ENCODE measurements at places on chromosomes 4 and X. TPM values are rescaled to one million over a fixed set of nuclear protein-coding genes. Genes with fewer than 3 reads are reported as not detected.

- DNase-seq = no peak
Observed at GRCh38 chr4:39873823-39874222, 103.9 kb downstream of the PDS5A start.

DNA sequence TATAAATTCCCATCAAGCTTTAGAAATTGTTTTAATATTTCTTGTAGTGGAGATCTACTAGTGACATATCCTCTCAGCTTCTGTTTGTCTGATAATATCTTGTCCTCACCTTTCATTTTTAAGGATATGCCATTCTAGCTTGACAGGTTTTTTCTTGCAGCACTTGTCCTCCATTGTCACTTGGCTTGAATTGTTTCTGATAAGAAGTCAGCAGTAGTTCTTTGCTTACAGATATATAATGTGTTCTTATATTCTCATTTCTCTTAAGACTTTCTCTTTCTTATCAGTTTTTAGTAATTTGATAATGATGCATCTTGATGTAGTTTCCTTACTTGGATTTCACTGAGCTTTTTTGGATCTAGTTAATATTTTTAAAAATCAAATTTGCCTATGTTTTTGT lies 120.6 kb upstream of the NUDT6 start:
- no peak for DNase-seq

DNA sequence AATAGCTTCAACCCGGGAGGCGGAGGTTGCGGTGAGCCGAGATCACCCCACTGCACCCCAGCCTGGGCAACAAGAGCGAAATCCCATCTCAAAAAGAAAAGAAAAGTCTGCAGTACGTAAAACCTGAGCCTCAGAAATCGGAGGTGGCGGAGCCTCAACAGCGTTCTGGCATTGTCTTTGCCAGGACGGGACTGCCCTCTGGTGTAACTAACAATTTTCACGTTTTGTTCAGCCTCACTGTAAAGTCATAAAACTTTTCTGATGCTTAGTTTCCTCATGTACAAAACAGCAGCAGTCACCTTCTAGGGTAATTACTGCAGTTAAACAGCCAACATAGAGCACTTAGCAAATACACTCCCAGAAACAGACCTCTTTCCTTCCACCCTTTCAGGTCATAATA lies 121.7 kb downstream of the RBM47 start:
- DNase-seq = no peak

GRCh38 chr4:36511785-36512184 lies 230.4 kb downstream of the DTHD1 start:
- no peak for DNase-seq

ENPEP gene
- 0.78 TPM for total RNA-seq

GRCh38 chrX:104712515-104712914 lies 146.5 kb downstream of the IL1RAPL2 start:
- no peak for DNase-seq

- no peak for DNase-seq
Observed at GRCh38 chr4:179695175-179695574, 2252.9 kb upstream of the AGA start.

DNA sequence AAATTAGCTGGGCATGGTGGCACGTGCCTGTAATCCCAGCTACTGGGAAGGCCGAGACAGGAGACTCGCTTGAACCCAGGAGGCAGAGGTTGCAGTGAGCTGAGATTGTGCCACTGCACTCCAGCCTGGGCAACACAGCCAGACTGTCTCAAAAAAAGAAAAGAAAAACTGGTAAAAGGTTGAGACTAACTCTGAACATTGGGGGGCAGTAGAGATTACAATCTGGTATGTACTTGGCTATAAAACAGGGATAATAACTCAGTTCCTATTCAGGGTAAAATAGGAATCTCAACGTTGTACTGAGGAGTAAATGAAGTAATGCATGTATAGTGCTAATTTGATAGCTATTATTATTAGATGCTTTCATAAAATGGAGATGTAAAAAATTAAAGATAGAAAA lies 12.5 kb upstream of the KLF8 start:
- no peak for DNase-seq

DNA sequence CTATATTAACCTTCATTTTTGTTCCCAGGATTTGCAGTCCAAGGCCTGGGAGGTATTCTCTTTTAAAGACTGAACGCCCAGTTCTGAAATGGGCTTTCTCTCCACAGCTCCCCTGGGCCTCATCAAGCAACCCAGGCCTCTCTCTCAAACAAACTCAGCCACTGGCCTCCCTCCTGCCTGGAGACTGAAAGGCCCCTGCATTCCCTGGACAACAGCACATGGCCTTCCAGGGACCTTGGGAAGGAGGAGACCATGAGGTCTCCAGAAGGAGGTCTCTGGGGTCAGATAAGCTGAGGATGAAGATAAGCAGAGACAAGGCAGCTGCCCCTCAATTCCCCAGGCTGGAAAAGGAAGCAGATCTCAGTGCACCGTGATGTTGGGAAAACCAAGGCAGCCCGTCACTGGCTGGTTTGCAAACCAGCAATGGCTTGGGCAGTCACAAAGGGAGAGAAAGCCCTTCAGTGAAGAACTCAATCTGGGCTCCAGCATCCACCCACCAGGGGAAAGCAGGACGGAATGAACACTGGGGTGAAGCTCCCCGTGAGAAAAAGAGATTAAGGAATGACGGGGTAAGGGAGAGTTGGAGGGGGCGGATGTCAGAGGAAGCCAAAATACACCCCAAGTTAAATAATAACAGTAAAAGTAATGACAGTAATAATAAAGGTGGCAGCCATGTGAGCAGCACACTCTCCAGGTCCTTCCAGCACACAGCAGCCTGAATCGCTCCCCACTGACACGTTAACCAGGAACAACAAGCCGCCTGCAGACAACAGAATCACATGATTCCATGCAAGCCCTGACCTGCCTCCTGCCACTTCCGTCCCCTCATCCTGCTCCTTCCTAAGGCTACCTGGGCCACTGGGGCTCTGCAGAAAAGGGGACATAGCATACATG lies 22.3 kb downstream of the AMOT start:
- DNase-seq = no peak

DNA sequence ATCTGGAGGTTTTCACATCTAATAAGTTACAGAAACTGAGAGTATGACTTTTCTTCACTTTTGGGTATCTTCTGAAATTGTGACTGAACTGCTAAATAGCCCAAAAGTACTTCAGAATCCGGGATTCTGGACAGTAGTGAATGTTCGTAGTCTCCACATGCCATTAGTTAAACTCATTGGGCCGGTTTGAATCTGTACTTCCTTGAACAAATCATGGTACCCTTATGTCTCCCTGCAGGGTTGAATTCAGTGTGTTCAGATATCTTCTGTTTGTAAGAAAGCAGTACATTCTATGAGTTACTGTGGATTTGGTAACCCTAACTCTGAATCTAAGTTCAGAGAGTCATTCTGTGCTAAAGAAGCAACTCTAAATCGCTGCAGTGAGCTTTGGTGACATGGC lies 33.6 kb downstream of the FAM193A start:
- no peak for DNase-seq

DNA sequence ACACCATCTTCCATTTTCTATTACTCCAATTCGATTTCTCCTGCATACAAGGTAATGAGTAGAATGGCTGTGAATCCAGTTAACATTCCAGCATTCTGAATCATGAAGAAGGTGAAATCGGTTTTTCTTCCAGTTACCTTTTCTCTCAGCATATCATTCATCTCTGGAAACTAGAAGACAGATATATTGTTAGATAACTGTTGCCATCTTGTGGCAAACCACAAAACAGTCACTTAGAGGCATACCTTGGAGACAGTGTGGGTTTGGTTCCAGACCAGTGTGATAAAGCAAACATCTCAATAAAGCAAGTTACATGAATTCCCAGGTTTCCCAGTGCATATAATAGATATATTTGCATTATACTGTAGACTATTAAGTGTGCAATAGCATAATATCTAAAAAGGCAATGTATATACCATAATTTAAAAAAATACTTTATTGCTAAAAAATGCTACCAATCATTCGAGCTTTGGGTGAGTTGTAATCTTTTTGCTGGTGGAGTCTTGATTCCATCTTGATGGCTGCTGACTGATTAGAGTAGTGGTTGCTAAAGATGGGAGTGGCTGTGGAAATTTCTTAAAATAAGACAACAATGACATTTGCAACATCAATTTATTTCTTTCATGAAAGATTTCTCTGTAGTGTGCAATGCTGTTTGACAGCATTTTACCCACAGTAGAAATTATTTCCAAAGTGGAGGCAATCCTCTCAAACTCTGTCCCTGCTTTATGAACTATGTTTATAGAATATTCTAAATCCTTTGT lies 82.1 kb downstream of the SLC39A8 start:
- no peak for DNase-seq

DNA sequence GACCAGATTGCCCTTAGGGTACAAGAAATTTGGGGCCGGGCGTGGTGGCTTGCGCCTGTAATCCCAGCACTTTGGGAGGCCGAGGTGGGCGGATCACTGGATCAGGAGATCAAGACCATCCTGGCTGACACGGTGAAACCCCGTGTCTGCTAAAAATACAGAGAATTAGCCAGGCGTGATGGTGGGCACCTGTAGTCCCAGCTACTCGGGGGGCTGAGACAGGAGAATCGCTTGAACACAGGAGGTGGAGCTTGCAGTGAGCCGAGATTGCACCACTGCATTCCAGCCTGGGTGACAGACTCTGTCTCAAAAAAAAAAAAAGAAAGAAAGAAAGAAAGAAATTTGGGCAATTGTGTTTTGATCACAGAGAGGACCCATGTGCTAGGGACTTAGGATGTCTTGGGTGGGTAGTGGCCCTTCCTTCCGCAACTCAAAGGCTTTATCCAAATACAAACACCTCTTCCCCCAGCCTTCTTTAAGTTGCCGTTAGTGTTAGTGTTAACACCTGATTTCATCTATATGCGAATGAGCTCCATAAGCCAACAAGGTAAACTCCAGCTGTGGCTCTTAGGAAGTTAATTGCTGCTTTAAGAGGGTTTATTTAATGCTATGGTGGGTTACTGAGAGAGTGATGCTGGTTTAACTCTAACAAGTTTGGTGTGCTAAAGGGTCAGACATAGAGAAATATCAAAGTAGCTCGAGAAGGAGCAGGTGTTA lies 8.6 kb upstream of the CCDC110 start:
- DNase-seq = no peak

AFP gene
- 0.62 TPM for total RNA-seq

- DNase-seq = no peak
Observed at GRCh38 chr4:14952352-14952751, 49.9 kb upstream of the CPEB2 start.

- no peak for DNase-seq
Observed at GRCh38 chrX:102077426-102077825, 48.1 kb upstream of the TCEAL2 start.

DNA sequence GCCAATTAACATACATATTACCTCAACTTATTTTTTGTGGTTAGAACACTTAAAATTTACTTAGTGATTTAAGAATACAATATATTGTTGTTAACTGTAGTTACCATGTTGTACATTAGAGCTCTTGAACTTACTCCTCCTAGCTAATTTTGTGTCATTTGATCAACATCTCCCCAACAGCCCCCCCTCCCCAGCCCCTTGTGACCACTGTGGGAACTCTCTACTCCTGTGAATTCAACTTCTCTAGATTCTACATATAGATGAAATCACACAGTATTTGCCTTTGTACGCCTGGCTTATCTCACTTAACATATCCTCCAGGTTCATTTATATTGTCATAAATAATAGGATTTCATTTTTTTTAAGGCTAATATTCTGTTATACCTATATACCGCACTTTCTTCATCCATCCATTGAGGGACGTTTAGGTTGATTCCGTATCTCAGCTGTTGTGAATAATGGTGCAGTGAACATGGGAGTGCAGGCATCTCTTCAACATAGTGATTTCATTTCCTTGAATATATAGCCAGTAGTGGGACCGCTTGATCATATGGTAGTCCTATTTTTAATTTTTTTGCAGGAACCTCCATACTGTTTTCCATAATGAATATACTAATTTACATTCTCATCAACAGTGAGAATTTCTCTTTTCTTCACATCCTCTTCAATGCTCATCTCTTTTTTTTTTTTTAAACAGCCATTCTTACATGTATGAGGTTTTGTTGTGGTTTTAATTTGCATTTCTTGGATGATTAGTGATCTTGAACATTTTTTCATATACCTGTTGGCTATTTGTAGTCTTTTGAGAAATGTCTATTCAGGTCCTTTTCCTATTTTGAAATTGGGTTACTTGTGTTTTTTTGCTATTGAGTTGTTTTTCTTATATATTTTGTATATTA lies 66.8 kb downstream of the RAPGEF2 start:
- DNase-seq = no peak

GRCh38 chrX:118751950-118752783 lies 24.8 kb downstream of the IL13RA1 start:
- no peak for DNase-seq

VSIG1 gene
- not detected for total RNA-seq

IL21 gene
- total RNA-seq = not detected

GRCh38 chr4:113810906-113811305 lies 49.4 kb upstream of the CAMK2D start:
- no peak for DNase-seq

DNA sequence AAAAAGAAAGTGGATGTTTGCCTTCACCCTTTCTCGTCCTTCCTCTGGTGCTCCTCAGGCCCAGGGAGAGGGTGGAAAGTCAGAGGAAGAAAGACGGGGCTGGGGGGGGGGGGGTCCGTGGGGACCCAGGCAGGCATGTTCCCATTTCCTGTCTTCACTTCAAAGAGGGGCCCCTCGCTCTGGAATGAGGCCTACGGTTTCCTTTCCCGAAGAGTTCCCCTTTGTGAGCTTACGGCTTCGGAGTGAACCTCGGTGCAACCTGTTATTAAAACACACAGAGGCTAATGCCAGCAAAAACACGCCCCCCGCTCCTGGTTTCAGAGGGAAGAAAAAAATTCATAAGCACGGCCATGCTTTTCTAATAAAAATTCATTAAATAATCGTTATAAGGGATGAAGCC lies 40.1 kb downstream of the SHOX start:
- no peak for DNase-seq

- no peak for DNase-seq
Observed at GRCh38 chrX:153921070-153921469, 5.0 kb downstream of the ARHGAP4 start.

- no peak for DNase-seq
Observed at GRCh38 chrX:21863241-21863640, 7.5 kb downstream of the YY2 start.

GRCh38 chr4:85005865-85006377 lies 39.4 kb upstream of the WDFY3 start:
- no peak for DNase-seq

Data from occipital lobe (tissue), 3 donors.